Karpas-422 (cell line): ENCODE measurements at places on chromosomes 1 and 21.

DNA sequence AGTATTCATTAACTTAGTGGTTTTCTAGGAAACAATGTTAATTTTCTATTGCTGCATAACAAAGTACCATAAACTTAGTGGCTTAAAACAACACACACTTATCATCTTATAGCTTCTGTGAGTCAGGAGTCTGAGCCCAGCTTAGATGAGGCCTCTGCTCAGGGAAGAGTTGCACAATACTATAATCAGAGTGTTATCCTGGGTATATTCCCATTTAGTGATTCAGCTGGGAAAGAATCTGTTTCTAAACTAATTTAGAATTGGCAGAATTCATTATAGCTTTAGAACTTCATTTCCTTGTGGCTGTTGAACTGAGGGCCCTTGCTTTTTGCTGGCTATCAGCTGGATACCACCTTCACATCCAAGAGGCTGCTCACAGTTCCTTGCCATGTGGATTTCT, 515.5 kb downstream of the BRINP3 start:
- no peaks in the 10 kb centered on the region for H3K4me1 ChIP-seq
- no peak for DNase-seq
- H3K4me3 ChIP-seq, result no peak overlapping the region
- no peaks in the 10 kb centered on the region for H3K36me3 ChIP-seq

DNA sequence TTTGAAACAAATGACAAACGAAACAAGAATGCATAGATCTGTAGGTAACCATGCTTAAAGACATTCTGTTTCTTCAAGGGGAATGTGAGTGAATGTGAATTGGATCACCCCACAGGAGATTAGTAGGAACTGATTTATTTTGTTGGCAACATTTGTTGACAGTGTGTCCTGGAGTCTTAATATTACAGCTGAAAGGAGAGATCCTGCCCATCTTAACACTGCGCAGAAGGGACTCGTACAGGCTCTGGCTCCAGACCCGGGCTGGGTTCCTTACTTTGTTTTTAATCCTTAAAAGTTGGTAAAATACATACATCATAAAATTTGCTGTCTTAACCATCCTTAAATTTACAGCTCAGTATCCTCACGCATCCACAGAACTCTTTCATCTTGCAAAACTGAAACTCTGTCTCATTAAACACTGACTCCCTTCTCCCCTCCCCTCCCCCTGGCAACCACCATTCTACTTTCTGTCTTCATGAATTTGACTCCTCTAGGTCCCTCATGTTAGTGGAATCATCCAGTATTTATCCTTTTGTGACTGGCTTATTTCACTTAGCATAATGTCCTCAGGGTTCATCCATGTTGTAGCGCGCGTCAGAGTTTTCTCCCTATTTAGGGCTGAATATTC, 74.1 kb downstream of the GALNT2 start:
- DNase-seq, result no peak
- no peak overlapping the region for H3K4me3 ChIP-seq
- 0 out of 2 replicates have a peak, but pooled peaks cover 2% of the 10 kb centered on the region for H3K4me1 ChIP-seq

DNA sequence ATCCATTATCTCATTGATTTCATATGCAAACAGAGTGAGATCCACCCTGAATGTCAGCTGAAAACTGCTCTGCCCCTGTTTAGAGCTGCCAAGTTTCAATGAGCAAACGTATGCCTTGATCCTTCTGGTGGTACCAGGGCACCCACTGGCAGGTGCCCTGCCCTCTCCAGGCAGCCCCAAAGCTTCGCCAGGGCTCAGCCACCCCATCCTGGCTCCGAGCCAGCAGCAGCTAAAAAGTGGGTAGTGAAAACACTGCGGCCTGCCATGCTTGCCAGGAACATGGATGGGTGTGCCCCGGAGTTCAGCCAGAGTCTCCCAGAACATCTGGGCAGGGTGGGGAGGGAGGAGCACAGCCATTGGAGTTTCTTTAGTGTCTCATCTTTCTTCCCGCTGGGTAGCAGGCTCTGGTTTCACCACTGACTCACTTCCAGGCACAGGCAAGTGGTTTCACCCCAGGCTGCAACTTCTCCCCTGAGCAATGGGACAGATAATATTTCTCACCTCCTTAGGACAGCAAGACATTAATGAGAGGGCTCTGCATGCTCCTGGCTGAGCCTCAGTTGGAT, 8.1 kb upstream of the LMX1A start:
- no peak overlapping the region for H3K4me3 ChIP-seq
- no peaks in the 10 kb centered on the region for H3K4me1 ChIP-seq
- no peaks in the 10 kb centered on the region for H3K36me3 ChIP-seq

- H3K4me1 ChIP-seq, result no peaks in the 10 kb centered on the region
- no peak overlapping the region for H3K27ac ChIP-seq
- H3K36me3 ChIP-seq, result no peaks in the 10 kb centered on the region
- no peak overlapping the region for H3K4me3 ChIP-seq
Observed at GRCh38 chr1:208476846-208477170, 232.6 kb upstream of the PLXNA2 start.

- peaks cover 4% of the 10 kb centered on the region; the same call in 1 of the 2 replicates for H3K27me3 ChIP-seq
- peaks cover 4% of the 10 kb centered on the region; the same call in 1 of the 2 replicates for H3K4me1 ChIP-seq
- peak; percentile 75 for DNase-seq
- no peaks in the 10 kb centered on the region for H3K36me3 ChIP-seq
- no peak overlapping the region for H3K4me3 ChIP-seq
Observed at GRCh38 chr1:170967042-170967910, 31.9 kb downstream of the MROH9 start.

DNA sequence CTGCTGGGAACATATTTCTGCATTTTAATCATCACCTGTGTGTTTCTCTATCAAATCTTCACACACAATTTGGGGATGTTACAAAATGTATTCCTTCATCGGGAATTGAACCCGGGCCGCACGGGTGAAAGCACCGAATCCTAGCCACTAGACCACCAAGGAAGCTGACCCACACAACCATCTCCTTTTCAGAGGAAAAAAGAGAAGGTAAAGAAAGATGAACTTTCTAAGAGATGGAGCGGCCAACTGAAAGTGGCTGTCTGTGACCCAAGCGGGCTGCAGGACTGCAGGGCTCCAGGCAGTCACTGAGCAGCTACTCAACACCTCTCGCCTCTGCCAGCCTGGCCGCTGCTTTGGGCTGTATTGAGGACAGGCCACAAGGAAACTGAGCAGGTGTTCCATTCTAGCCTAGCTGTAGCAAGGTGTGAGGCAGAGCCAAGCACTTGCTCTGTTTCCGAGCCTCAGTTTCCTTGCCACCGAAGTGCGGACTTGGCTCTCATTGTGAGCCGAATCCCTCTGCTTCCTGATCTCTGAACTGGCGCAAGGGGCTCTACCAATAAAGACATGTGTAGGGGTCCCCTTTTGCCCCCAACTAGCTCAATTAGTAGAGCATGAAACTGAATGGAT, 156.9 kb upstream of the NBPF11 start:
- H3K4me3 ChIP-seq, result no peak overlapping the region
- H3K27ac ChIP-seq, result no peak overlapping the region
- H3K4me1 ChIP-seq, result no peaks in the 10 kb centered on the region

- H3K36me3 ChIP-seq, result no peaks in the 10 kb centered on the region
- no peak overlapping the region for H3K27ac ChIP-seq
- no peaks in the 10 kb centered on the region for H3K27me3 ChIP-seq
- no peak overlapping the region for H3K4me3 ChIP-seq
- DNase-seq, result no peak
- H3K4me1 ChIP-seq, result no peaks in the 10 kb centered on the region
Observed at GRCh38 chr1:109181085-109181806, 32.5 kb upstream of the SARS1 start.

GRCh38 chr1:247574664-247575063, 13.5 kb upstream of the OR2G2 start:
- H3K27ac ChIP-seq, result no peak overlapping the region
- H3K27me3 ChIP-seq, result no peaks in the 10 kb centered on the region
- no peaks in the 10 kb centered on the region for H3K36me3 ChIP-seq
- H3K4me1 ChIP-seq, result no peaks in the 10 kb centered on the region

DNA sequence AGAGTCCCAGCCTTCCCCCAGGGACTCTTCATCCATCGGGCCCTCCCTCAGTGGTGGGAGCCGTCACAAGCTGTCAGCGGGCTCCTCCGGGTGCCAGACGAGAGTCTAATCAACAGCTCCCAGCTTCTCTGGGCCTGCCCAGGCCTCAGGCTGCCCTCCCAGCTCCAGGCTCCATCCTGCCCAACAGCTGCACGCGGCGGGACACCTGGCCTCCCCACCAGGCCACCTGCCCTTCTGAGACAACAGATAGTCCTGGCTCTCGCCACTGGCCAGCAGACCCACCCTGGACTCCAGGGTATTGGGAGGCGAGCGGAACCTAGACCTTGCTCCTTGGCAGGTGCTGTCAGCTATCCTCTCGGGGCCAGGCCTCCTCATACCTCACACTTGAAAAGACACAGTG, 3.1 kb downstream of the WNT4 start:
- H3K27me3 ChIP-seq, result no peaks in the 10 kb centered on the region
- no peak for DNase-seq
- H3K36me3 ChIP-seq, result no peaks in the 10 kb centered on the region
- H3K4me3 ChIP-seq, result no peak overlapping the region
- H3K27ac ChIP-seq, result no peak overlapping the region

GRCh38 chr1:93595743-93596142, 85.9 kb downstream of the BCAR3 start:
- H3K27ac ChIP-seq, result no peak overlapping the region
- H3K27me3 ChIP-seq, result no peaks in the 10 kb centered on the region
- no peaks in the 10 kb centered on the region for H3K4me1 ChIP-seq
- DNase-seq, result no peak
- no peaks in the 10 kb centered on the region for H3K36me3 ChIP-seq

DNA sequence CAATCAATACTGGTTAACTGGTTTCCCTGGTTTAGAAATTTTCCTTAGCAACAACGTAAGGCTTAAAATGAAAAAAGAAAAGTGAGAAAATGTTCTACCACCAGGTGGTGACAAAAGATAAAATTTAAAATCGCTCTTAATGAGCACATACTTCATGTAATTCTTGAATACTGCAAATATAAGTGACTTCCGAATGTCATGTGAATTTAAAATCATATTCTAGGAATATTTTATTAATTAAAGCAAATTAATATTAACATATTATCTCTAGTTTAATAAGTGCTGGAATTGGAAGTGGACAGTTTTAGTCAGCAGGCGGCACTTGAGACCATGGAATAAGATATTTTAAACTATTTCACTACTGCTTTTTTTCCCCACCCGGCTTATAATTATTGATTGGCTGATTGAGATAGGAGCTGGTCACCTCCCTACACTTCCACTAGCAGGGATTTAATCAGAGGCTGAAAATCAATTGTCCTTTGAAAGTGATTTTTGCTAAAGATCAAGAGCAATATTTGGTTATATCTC, 5.0 kb upstream of the ADAMTS1 start:
- peak; percentile 78 for DNase-seq
- H3K27me3 ChIP-seq, result no peaks in the 10 kb centered on the region
- H3K4me3 ChIP-seq, result no peak overlapping the region
- no peaks in the 10 kb centered on the region for H3K4me1 ChIP-seq
- H3K27ac ChIP-seq, result no peak overlapping the region
- H3K36me3 ChIP-seq, result no peaks in the 10 kb centered on the region

- H3K27me3 ChIP-seq, result no peaks in the 10 kb centered on the region
- peak; percentile 56 for DNase-seq
- no peak overlapping the region for H3K27ac ChIP-seq
- H3K4me1 ChIP-seq, result peaks cover 5% of the 10 kb centered on the region; the same call in 1 of the 2 replicates
Observed at GRCh38 chr1:224211206-224211962, 28.3 kb downstream of the DEGS1 start.

- H3K36me3 ChIP-seq, result no peaks in the 10 kb centered on the region
- DNase-seq, result no peak
- H3K4me1 ChIP-seq, result peaks cover 5% of the 10 kb centered on the region; the same call in 1 of the 2 replicates
- no peak overlapping the region for H3K4me3 ChIP-seq
Observed at GRCh38 chr1:152118915-152119314, 3.7 kb upstream of the TCHH start.

DNA sequence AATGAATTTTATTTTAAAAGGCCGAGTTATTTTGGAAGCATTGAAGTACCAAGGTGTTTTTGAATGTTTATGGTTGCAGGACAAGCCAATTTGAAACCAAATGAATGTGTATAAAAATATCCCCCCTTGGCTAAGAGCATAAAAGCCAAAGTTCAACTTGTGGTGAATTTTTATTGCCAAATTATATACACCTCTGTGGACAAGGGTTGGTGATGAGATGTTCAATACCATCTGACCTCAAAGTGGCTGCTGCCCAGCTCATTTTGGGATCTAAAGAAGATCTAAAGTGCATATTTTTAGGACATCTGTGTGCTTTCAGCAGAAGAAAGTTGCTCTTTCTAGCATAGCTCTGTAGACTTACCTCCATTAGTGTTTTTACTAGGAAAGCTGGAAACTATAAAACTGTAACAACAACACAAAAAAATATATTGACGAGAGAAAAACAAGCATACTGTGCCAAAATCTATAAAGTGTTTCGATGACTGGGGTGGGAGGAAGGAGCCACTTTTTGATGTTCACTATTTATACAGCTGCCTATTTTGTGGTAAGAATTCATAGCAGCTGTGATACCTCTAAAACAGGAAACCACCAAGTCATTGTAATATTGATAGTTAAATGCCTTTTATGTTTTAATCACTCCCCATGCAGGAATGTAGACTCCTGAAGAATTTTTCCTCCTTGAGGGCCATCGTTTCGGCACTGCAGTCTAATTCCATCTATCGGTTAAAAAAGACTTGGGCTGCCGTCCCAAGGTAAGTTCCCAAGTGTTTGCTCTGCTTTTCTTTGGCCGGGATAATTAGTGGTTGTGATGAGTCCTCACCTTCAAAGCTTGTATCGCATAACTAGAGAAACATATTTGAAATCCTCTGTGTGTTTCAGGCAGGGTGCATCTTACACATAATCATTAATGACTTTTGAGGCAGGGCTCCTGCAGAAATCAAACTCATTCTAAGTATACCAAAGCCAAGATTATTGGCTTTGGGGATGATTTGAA, 83.2 kb downstream of the RGL1 start:
- no peak overlapping the region for H3K4me3 ChIP-seq
- H3K27me3 ChIP-seq, result no peaks in the 10 kb centered on the region
- H3K36me3 ChIP-seq, result no peaks in the 10 kb centered on the region
- DNase-seq, result no peak

- H3K27me3 ChIP-seq, result no peaks in the 10 kb centered on the region
- no peaks in the 10 kb centered on the region for H3K4me1 ChIP-seq
- no peak overlapping the region for H3K4me3 ChIP-seq
- H3K36me3 ChIP-seq, result no peaks in the 10 kb centered on the region
- DNase-seq, result no peak
- H3K27ac ChIP-seq, result no peak overlapping the region
Observed at GRCh38 chr1:21853131-21853427, 41.0 kb downstream of the LDLRAD2 start.

- no peaks in the 10 kb centered on the region for H3K36me3 ChIP-seq
- H3K27me3 ChIP-seq, result no peaks in the 10 kb centered on the region
- no peak overlapping the region for H3K27ac ChIP-seq
- no peaks in the 10 kb centered on the region for H3K4me1 ChIP-seq
- H3K4me3 ChIP-seq, result no peak overlapping the region
Observed at GRCh38 chr1:171940368-171940767, 99.1 kb downstream of the DNM3 start.

- H3K27me3 ChIP-seq, result no peaks in the 10 kb centered on the region
- DNase-seq, result peak; percentile 72
- H3K36me3 ChIP-seq, result no peaks in the 10 kb centered on the region; the same call in 1 of the 2 replicates
- H3K27ac ChIP-seq, result peak overlapping the region; percentile 99
- H3K4me1 ChIP-seq, result peaks cover 83% of the 10 kb centered on the region
Observed at GRCh38 chr1:156499842-156500542, 583 bp downstream of the MEF2D start.

DNA sequence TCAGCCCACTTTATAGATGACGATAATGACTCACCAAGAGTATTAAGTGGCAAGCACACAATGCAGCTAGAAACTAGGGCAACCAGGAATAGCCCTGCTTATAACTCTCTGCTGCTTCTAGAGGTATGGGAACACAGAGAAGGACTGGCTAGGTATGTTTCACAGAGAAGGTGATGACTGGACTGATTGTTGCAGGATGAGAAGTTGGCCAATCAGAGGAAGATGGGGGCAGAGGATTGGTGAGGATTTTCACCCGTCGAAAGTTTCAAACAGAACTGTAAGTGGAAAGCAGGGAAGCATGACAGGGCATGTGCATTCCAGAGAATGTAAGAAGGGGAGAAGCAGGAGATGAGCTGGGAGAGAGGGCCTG, 222.4 kb upstream of the JUN start:
- H3K4me1 ChIP-seq, result no peaks in the 10 kb centered on the region
- H3K36me3 ChIP-seq, result no peaks in the 10 kb centered on the region
